RWPE2 (cell line): ENCODE measurements at places on chromosomes 4 and X.

- no peak for DNase-seq
Observed at GRCh38 chrX:126272795-126273497, 106.9 kb upstream of the DCAF12L2 start.

GRCh38 chr4:6194458-6195195 lies 5.7 kb downstream of the JAKMIP1 start:
- no peak for DNase-seq

- no peak for DNase-seq
Observed at GRCh38 chrX:44227991-44228390, 115.5 kb downstream of the EFHC2 start.

- DNase-seq: no peak
Observed at GRCh38 chrX:71609095-71609750, 9.1 kb downstream of the CXCR3 start.

GRCh38 chr4:187103351-187103750 lies 379.7 kb upstream of the FAT1 start:
- DNase-seq: no peak

DNA sequence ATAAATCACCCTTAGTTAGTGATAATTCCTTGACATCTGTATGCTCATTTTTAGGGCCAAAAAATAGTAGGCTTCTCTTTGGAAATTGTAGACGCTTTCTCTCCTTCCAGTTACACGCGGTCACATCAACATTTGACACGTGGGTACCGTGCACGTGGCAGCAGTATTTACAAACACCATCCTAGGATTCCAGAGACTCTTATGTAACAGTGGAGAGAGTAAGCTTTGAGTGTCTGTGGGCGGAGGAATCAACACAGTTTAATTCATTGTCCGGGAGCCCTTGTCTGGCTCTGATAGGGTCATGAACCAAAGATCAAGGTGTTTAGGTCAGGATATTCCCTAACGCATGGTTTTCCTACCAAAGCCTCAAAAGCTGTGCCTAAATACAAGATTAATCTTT lies 12.2 kb downstream of the TET2 start:
- no peak for DNase-seq

- no peak for DNase-seq
Observed at GRCh38 chr4:85268188-85268587, 206.8 kb upstream of the ARHGAP24 start.

- DNase-seq: no peak
Observed at GRCh38 chrX:83185887-83186286, 322.2 kb upstream of the POU3F4 start.

GRCh38 chr4:7498446-7499200 lies 63.9 kb upstream of the PSAPL1 start:
- DNase-seq: no peak

DNA sequence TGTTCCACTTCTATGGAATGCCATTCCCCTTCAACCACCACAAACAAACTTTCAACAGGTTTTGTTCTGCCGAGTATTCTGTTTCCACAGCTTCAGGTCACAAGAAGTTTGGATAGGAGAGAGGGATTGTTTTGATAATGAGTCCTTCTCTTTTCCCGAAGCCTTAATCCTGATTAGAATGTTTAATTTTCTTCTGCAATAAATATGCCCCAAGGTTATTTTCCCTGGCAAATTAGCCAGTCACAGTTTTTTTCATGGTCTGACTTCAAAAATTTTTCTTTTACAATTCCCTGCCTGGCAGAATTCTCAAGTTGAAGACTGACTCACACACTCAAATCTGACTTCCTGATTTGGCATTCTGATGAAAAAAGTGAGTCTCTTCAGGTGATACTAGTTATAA lies 33.1 kb upstream of the EDNRA start:
- DNase-seq: no peak

DNA sequence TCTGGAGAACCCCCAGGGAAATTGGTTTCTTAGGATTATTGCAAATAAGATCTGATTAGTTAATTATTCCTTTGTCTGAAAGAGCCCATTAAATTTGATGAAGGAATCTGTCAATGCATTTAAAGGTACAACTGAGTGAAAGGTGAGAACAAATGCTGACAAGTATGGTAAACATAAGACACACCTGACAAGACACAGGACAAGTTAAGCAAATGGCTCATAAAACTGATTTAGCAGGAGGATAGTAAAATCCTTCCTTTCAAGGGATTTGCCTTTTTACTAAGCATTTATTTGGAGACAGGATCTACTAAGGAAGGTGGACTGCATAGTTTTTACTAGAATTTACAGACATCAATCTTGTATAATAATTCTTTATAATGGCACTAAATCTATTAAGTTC lies 553.9 kb downstream of the SPRY1 start:
- no peak for DNase-seq

DNA sequence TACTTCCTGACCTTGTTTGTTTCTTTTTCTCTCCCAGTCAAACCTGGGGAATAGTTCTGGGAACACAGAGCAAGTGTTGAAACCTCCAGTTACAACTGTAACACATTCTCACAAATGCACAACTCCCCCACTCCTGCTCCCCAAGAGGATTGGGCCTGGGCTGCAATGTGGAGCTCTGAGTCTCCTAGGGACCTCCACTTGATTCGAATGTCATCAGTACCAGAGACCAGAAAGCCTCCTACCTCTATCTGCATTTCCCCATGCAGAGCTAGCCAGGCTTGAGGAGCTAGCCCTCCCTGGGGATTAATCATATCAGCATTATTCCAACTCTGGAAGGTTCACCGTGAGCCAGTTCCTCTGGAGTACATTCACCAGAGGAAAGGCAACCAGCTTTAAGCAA lies 41.7 kb upstream of the CITED1 start:
- no peak for DNase-seq

- DNase-seq: no peak
Observed at GRCh38 chrX:66602381-66602938, 36.4 kb downstream of the EDA2R start.

GRCh38 chrX:136572030-136572429 lies 40.0 kb downstream of the VGLL1 start:
- no peak for DNase-seq

DNA sequence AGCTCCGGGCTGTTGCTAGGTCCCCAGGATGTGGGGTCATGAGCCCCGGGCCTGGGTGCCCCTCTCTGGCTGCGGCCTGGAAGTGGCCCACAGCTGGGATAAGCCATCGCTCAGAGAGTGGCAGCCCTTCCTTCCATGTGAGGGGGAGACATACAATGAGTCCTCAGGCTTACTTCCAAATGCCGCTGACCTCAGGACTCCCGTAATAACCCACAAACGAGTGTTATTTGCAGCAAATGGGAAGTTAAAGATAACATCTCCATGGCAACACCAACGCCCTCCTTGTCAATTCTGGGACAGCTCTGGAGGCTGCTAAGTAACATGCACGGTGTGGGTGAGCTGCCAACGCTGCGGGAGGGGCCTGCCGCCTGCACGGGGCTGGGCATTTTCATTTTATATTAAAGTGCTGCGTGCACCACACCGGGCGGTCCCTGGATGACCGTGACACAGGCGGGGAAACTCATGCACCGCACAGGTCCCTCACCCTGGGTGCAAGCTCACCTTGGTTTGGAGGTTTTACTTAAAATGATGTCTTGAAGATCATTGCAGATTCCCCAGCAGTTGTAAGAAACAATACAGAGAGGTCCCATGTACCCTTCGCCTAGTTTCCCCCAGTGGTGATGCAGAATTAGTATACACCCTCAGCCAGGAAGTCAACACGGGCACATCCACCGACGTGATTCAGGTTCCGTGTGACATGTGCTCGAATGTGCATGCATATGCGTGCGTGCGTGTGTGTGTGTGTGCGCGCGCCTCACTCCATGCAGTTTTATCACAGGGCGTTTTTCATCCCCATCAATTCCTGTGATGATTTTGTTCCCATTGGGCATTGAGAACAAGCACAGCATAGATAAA lies 79.4 kb downstream of the ABLIM2 start:
- DNase-seq: no peak

GRCh38 chrX:71637253-71637618 lies 18.9 kb upstream of the CXCR3 start:
- no peak for DNase-seq
